ENCODE measurements at places on chromosomes 5 and 9.
A peak's percentile ranks its signal among the peaks of the same experiment; 100 is the strongest.

GRCh38 chr5:112014783-112015395, 257.9 kb upstream of the NREP start:
- DNase-seq = no peak

DNA sequence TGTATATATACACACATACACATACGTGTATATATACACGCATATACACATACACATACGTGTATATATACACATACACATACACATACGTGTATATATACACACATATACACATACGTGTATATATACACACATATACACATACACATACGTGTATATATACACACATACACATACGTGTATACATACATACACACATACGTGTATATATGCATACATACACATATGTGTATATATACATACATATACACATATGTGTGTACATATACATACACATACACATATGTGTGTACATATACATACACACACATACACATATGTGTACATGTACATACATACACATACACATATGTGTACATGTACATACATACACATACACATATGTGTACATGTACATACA, 82.6 kb downstream of the SYK start:
- no peak for DNase-seq

- peak; percentile 58 for DNase-seq
These were observed 22.1 kb upstream of the STXBP1 start for GRCh38 chr9:127589955-127590370.

DNA sequence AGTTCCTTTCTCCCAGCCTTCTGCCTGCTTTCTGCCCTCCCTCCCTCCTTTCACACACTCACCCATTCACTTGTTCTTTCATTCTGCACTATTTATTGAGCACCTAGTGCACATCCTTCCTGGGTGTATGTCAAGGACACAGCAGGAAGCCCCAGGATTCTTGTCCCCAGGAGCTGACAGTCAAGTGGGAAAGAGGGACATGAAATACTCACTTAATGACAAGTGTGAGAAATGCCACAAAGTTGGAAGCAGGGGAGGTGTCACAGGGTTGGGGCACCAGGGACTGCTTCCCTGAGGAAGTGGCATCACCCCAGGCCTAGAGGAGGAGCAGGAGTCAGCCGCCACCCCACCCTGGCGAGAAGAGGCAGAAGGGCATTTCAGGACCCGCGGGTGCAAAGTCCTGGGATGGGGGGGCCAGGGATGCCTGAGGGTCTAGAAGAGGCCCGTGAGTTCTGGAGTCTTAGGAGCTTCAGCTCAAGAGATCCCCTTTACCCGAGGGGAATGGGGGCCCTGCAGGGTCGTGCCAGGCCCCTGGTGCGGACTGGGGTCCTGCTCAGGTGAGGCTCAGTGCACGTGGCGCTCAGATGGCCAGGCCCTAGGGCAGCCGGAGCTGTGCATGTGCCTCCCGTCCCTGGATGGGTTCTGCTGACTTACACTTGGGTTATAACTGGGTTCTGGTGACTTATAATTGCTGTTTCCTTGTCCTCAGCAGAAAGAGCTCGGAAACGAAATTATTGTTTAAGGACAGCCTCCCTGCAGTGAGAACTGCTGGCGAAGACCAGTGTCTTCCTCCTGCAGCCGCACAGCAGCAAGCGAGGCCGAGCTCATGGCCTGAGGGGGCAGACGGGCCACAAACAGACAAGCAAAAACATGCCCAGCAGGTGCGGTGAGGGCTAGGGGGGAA, 16.9 kb upstream of the LAMC3 start:
- DNase-seq = no peak

DNA sequence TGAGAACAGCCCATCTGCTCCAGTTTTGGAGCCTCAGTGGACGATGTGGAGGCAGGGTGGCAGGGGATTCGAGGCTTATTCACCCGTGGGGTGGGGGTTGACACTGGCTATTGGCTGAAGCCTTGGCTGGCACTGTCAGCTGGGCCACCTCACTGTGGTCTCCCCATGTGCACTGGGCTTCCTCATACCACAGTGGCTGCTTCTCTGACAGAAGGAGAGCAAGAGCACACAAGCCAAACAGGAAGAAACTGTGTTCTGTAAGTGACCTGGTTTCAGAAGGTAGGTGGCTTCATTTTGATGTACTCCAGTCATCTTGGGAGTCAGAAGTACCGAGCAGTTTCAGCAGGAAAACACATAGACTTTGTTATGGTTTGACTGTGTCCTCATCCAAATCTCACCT, 24.7 kb upstream of the CTNND2 start:
- DNase-seq = no peak

GRCh38 chr9:16445141-16445920, 425.1 kb downstream of the BNC2 start:
- DNase-seq = no peak

GRCh38 chr9:89576404-89576839, 28.4 kb upstream of the GADD45G start:
- no peak for DNase-seq

GRCh38 chr5:127732963-127733362, 29.8 kb downstream of the CCDC192 start:
- no peak for DNase-seq

DNA sequence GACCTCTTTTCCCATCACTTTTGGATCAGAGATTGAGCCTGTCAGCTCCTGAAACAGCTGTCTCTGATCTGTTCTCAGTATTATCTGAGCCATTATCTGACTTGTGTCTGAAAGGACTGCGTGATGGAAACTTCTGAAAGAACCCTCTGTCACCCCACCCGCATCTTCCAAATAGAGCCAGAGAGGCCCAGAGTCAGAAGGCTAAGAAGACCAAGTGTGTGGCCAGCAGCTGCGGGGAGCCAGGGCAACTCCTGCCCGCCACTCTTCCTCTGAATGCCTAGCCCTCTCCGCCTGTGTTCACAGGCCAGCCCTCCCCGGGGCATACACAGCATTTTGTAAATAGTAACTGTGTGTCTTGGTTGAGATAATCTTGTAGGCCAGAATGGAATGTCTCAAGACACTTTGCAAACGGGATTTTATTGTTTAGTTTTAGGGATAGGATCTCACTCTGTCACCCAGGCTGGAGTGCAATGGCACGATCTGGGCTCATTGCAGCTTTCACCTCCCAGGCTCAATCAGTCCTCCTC, 92.7 kb downstream of the AOPEP start:
- no peak for DNase-seq

DNA sequence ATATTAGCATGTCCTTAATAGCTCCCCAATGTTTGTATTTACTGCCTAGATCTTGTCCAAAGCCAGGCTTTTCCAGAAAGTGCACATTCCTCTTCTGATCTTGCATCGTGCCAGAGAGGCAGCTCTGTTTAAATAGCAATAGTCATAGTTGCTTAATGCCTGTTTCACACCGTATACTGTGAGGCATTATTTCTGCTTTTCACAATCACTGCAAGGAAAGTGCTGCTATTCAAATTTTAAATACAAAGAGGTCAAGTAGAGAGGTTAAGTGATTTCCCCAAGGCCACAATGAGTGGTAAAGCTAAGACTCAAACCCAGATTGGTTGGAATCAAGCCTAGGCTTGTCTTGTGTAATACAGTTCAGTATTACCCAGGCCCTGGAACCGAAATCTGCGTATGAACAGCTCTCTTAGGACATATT, 153.6 kb downstream of the SNX18 start:
- DNase-seq = no peak

DNA sequence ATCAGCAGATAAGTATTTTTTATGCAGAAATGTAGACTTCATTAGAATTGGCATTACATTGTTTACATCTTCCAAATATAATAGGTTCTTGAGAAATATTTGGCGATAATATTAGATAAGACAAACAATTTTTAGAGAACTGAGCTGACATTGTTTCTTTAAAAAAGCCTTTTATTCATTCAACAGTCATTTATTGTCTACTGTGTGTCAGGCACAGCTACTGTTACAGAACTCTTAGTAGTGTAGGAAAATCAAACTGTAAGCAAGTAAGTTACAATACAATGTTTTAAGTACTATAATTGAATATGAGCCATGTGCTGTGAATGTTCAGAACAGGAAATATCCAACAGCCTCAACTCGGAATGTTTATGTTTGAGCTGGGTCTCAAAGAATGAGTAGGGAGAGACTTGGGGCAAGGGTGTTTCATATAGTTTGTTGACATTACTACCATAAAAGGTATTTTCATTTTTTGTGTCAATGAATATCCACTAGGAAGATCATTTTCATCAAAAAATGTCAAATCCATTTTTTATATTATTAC, 114.0 kb downstream of the CDC42SE2 start:
- DNase-seq = no peak

DNA sequence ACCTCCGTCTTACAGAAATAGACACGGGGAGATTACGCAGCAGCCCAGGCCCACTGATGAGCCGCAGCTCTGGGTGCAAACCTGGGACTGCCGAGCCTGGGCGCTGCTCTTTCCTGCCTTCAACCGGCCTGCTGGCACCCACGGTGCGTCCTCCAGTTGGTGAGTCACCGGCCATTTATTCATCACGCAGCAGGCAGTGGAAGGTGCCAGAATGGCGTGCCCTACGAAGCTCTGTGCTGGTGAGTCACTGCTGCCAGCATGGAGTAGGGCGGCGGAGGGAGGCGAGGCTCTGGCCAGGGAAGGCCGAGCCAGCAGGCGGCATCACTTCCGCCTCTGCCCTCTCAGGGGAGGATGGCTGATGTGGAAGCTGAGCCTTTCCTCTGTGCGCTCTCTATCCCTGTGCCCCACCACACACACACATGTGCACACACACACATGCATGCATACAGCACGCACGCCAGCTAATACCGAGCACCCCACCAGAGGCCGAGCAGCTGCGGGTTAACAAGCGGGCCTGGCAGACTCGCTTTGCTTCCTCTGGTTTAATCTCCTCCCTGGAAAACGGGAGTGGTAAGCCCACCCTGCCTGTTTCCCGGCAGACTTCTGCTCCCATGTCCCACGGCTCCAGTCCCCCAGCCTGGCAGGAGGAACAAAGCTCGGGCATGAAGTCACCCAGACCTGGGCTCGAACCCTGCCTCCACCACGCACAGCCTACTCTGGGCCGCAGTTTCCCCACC, 39.2 kb downstream of the OLFM1 start:
- peak; percentile 65 for DNase-seq
